ENCODE measurements at places on chromosomes 7 and 10. TPM values are rescaled to one million over a fixed set of nuclear protein-coding genes. Genes with fewer than 3 reads are reported as not detected.

EBF3 gene
- not detected for total RNA-seq

DNA sequence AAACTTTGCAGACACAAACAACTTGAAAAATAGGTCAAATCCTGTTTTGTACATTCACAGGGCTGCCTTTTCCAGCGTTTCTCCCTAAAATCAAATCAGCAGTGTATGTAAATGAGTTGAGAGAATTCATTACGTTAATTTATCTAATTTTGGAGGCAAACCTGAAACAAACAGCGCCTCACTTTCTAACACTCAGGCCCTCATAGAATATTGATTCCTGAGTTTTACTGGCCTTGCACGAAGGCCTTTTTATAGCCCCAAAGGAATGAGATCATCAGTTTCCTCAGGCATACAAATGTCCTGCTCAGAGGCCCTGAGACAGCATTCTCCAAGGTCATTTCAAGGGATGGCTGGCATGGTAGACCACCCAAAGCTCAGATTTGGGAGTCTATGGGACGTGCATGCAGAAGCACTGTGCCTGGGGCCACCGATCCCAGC is 131.7 kb upstream of the CHST15 start:
- peak overlapping the region; percentile 66 for H3K27ac ChIP-seq
- H3K4me1 ChIP-seq: peaks cover 47% of the 10 kb centered on the region
- no peak overlapping the region for H3K4me3 ChIP-seq

- H3K27ac ChIP-seq: no peak overlapping the region
- no peaks in the 10 kb centered on the region for H3K36me3 ChIP-seq
- DNase-seq: no peak
- H3K4me3 ChIP-seq: no peak overlapping the region
Measured at GRCh38 chr7:134320201-134320600, 3.5 kb upstream of the SLC35B4 start.

DNA sequence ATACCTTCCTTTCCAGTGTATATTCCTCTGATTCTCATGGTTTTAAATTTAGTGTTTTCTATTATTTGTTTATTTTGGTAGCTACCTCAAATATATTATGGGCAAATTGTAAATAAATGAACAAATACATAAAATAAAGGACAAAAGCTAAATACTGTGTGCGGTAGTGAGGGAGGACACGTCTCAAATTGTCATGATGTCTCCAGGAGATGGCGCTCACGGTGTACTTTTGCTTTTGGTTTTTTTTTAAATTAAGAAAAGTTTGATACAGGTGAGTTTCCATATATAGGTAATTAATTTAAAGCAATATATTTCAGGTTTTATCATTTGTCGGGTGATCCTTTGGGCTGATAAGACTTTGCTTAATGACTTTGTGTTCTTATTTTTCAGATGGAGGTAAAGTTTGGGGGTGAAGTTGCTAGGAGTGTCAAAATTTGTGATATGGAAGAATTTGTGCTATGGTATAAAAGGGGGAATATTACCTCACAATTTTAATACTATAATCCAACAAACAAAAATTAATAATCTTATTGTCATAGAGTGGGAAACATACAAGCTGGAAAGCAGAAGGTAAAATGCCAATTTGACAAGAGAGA is 68.4 kb upstream of the TMEM229A start:
- peaks cover 4% of the 10 kb centered on the region for H3K27me3 ChIP-seq
- no peak for DNase-seq
- H3K4me1 ChIP-seq: no peaks in the 10 kb centered on the region
- no peak overlapping the region for H3K4me3 ChIP-seq
- no peaks in the 10 kb centered on the region for H3K36me3 ChIP-seq

GRCh38 chr7:125241548-125241947 is 311.9 kb upstream of the POT1 start:
- H3K4me1 ChIP-seq: no peaks in the 10 kb centered on the region
- H3K27ac ChIP-seq: no peak overlapping the region
- no peaks in the 10 kb centered on the region for H3K27me3 ChIP-seq
- no peak overlapping the region for H3K4me3 ChIP-seq
- no peak for DNase-seq
- H3K36me3 ChIP-seq: no peaks in the 10 kb centered on the region

DNA sequence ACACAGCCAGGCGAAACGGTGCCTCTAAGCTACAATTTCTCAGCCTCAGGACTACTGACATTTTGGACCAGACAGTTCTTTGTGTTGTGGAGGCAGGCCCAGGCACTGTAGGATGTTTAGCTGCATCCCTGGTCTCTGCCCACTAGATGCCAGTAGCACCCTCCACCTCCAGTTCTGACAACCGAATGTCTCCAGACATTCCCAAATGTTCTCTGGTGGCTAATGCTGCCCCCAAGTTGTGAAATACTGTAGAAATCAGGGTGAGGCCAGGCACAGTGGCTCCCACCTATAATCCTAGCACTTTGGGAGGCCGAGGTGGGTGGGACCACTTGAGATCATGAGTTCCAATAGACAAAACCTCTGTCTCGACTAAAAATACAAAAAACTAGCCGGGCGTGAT is 18.2 kb downstream of the HNRNPF start:
- H3K4me1 ChIP-seq: peaks cover 17% of the 10 kb centered on the region
- H3K4me3 ChIP-seq: no peak overlapping the region
- no peak overlapping the region for H3K27ac ChIP-seq
- peak; percentile 26 for DNase-seq
- no peaks in the 10 kb centered on the region for H3K27me3 ChIP-seq
- H3K36me3 ChIP-seq: peaks cover 53% of the 10 kb centered on the region

- H3K4me1 ChIP-seq: peaks cover 8% of the 10 kb centered on the region
- no peak for DNase-seq
- H3K4me3 ChIP-seq: no peak overlapping the region
- no peak overlapping the region for H3K27ac ChIP-seq
- H3K36me3 ChIP-seq: no peaks in the 10 kb centered on the region
Measured at GRCh38 chr7:33233659-33234058, 104.3 kb downstream of the BBS9 start.
